ENCODE measurements at places on chromosomes 4 and X. TPM values are rescaled to one million over a fixed set of nuclear protein-coding genes. Genes with fewer than 3 reads are reported as not detected.

DMD gene
- polyA plus RNA-seq: 17.6 TPM

GRCh38 chr4:165906272-165906671 is 33.2 kb downstream of the TLL1 start:
- no peak for DNase-seq

UNC5C gene
- 36.7 TPM for polyA plus RNA-seq

FAM156B gene
- polyA plus RNA-seq: 13.3 TPM

DNA sequence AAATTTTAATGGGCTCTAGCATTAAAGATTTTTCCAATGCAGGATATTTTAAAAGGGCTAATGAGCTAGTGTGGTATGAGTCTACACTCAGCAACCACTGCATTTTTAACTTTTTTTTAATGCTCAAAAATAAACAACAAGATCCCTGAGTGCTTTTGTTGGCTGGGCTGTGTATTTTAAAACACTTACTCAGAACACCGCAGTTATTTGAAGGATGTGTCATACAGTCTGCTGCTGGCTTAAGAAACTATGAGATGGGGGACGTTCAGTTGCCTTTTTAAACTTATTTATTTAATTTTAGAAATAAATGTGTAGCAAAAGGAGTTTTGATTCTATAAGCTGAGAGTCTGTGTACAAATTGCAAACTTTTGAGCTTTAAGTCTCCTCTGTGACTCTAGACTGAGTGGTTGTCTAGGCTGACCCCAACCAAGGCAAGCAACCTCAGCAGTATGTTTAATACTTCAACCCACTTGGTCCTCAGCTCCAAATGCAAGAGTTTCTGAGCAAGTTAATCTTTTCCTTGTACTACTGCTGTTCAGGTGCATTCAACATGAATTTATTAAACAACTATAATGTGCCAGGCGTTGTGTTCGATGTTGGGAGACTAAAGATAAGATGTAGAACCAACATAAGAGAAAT is 278.6 kb upstream of the DIPK2B start:
- no peak for DNase-seq

DNA sequence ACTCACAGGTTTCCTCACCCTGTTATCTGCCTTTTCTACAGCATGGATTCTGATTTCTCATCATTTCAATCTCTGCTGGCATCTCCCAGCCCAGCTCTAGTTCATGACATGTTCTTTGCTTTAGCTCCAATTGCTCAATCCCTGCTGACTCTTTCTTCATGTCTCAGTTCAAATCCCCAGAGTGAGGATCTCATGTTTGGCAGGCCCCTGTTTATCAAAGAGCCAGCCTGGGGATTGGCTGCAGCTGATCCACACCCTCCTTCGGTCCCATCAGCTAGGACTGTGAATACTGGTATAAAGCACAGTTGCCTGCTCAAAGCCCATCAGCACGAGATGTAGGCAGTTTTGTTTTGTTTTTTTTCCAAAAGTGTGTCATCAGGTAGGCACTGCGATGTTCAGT is 14.4 kb upstream of the CC2D2A start:
- DNase-seq: no peak

DNA sequence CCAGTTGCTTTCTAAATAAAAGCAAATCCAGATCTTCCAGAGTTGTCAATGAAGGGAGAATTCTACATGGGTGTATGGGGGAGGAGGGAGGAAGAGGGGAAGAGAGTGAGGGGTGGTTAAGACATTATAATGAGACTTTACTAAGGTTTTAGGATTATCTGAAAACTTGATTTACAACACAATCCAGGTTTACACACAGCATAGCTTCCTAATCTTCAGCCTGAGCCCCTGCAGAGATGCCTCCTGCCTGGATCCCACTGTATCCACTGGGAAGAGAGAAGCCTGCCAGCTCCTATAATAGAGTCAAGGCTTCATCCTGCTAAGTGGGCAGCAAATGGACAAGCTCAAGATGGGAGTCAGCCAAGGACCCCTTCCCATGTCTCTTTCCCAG is 85.6 kb upstream of the KIT start:
- DNase-seq: no peak

DNA sequence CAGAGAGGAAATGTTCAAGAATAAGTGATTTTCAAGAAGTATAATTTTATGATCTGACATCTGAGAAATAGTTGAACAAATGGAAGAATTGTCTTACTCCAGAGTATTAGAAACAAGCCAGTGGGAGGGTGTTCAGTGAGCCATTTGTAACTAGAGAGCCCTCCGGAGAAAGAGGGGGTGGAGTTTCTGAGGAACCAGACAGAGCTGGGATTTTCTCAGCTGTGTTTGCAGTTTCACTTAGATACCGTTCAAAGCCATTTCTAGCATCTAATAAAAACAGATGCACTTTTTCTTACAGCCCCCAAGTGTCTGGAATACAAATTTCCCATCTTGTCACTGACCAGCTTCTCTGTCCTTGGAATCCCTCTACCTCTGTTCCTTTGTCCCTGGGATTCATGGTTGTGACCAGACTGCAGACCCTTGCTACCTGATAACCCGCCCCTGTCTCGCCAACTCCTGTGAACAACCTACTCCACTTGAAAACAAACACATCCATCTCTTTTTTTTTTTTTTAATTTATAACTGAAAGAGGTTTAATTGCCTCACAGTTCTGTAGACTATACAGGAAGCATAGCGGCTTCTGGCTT is 132.8 kb upstream of the KLF3 start:
- peak; percentile 44 for DNase-seq

CFAP99 gene
- 0.50 TPM for polyA plus RNA-seq

- DNase-seq: no peak
Observed at GRCh38 chr4:26525771-26526150, 35.5 kb upstream of the CCKAR start.

SEPTIN11 gene
- 299 TPM for polyA plus RNA-seq

DNA sequence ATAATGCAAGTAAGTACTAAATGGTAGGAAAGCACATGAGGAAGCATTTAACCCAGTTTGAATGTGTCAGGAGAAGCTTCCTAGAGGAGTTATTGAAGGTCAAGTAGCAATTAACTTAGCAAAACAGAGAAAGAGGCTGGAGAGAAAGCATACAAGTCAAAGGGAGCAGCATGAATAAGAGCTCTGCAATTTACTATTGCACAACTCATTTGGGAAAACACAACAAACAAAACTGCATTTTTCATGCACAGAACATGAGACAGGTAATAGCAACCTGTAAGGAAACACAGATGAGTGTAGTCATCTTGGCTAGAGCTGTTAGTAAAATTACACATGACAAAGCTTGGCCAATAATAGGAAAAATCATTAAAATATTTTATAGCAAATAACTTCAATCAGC is 538.1 kb downstream of the PPP4R3C start:
- DNase-seq: no peak

Data from right renal pelvis (tissue), 4 donors.